ENCODE measurements at places on chromosomes 6 and 20. TPM values are rescaled to one million over a fixed set of nuclear protein-coding genes. Genes with fewer than 3 reads are reported as not detected.

The TRIM15 gene
- total RNA-seq: not detected

The TCP11 gene
- 1.1 TPM for total RNA-seq

The TBPL1 gene
- total RNA-seq: 11.8 TPM

The PAK5 gene
- total RNA-seq: under 0.01 TPM

The TENT5A gene
- 61.7 TPM for total RNA-seq

Data from hair follicle dermal papilla cell (primary cell).